ENCODE measurements at places on chromosomes 5 and 9. TPM values are rescaled to one million over a fixed set of nuclear protein-coding genes. Genes with fewer than 3 reads are reported as not detected.

PCDHB8 gene
- 0.19 TPM for total RNA-seq

PCDHGB6 gene
- total RNA-seq, result 0.13 TPM

KIF24 gene
- total RNA-seq, result 3.4 TPM

RANBP17 gene
- 2.4 TPM for total RNA-seq

All from A549 treated with Mapracorat at 1 μM for 4 hours (cell line).